Activated gamma-delta T cell treated with Interleukin-2 at 50 U/mL for 16 hours (primary cell): ENCODE measurements at places on chromosomes 1 and 21.

GRCh38 chr1:68347415-68347814 lies 102.3 kb downstream of the RPE65 start:
- no peak for DNase-seq

DNA sequence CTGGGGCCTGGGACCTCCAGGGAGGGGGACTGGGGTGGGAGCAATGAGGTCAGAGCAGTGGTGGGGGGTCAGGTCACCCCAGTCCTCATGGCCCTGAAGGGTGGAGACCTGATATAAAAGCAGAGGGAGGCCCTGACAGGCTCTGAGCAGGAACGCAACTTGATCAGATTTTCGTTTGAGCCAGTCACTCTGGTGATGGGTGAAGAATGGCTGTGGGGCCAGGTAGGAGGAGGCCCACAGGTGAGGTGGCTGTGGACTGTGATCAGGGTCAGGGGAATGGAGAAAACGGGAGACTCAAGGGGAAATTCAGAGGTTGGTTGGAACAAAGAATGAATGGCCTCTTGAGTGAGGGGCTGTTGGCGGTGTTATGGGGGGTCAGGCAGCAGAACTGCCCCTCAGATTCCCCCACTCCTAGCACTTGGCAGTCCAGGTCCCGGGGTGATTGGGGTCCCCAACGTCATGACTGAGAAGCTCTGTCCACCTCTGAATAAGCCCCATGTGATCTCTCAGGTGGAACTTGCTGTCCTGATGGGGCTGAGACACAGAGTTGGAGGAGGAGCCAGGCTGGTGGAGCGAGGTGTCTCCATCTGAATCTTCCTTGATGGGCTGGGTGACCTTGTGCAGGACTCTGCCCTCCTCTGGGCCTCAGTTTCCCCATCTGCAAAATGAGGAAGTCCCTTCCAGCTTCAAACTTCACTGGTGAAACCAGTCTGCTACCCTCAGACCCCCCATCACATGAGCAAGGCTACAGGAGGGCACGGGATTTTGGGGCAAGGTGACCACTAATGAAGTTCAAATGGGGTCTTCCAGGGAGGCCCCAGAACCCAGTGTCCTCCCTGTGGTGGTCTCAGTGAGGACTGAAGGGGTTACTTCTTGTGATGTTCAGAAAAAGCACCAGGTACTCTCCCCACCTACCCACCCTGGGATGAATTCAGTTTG lies 683.0 kb downstream of the MATN1 start:
- DNase-seq, result no peak

DNA sequence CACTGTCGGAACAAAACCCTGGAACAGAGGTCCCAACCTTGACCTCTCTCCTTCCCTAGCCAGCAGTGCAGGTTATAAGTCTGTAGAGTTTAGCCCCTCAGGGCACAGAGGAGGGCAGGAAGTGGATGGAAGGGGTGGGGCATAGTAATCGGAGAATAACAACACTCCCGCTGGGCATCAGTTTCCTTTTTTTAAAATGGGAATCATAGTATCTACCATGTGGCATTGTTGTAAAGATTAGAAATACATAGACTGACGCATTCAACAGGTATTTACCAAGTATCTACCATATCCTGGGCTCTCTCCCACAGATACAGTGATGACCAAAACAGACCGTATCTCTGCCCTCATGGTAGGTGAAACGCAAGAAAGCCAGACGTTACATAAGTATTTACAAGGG lies 24.9 kb upstream of the ATF3 start:
- DNase-seq, result no peak

DNA sequence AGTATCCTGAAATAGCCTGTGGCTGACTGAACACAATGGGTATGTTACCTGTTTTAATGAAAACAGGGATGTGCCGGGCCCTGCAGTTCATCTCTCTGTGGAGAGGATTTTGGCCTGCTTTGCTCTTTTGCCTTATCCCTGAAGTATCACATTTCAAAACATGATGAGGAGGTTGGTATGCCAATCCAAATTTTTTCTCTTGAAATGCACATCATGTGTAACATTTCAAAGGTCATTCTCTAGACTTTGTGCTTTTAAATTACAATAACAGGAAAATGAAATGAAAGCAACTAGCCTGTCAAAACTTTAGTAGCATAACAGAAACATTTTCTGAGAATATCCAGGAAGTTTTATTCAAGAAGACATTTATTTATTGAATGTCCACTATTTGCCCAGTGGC lies 118.9 kb downstream of the SLC44A5 start:
- DNase-seq, result no peak

DNA sequence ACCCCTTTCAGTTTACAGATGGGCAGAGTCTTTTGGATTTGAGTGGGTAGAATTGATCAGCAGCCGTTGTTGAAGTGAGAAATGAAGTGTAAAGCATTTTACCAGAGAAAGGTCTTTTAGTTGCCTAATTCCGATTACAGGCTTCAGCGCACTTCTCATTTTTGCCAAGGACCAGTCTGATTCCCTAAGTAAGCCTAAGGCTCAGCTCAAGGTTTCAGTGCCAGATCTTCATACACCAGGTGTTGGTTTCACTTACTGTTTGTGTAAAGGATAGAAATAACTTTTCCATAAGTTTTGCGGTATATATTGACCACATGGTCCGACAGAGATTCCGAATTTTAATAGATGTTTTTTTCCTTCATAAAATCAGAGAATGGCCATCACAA lies 83.9 kb upstream of the BMP8A start:
- DNase-seq, result no peak

DNA sequence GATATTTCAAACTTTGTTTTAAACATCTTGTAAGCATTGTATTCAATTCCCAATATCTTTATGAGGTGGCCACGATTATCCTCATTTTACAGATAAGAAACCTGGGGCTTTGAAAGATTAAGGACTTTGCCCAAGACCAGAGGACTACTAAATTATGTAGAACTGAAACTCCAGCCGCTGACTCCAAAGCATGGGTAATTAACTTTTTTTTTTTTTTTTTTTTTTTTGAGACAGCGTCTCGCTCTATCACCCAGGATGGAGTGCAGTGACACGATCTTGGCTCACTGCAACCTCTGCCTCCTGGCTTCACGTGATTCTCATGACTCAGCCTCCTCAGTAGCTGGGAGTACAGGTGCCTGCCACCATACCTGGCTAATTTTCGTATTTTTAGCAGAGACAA lies 68.7 kb downstream of the ALG14 start:
- DNase-seq, result no peak

DNA sequence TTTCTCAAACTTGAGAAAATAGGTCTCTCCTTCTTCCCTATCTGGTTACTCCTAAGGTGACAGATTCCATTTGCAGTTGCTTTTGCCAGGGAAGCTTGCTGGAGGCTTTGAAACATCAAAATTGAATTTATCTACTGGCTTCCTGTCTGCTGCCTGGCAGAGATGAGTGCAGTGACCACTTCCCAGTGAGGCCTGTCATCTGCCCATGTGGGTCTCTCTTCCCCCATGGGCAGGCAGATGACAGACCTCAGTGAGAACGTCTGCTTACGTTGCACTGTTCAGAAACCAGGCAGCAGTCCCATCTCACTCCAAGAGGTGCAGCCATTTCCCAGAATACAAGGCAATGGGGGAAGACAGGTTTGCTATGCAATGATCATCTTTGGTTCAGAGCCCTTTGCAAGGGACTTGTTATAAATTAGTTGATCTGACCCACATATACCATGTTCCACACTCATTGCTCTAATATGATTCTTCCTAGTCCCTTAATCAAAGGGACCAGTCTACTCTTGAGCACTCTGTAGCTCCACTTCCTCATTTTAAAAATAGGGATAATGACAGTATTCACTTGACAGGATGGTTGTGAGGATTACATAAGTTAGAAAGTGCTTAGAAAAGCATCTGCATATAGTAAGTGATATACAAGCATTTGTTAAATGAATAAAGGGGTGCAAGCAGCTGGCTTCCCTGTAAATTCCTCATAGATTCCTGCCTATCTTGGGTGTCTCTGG lies 10.6 kb downstream of the PGBD5 start:
- DNase-seq, result no peak

DNA sequence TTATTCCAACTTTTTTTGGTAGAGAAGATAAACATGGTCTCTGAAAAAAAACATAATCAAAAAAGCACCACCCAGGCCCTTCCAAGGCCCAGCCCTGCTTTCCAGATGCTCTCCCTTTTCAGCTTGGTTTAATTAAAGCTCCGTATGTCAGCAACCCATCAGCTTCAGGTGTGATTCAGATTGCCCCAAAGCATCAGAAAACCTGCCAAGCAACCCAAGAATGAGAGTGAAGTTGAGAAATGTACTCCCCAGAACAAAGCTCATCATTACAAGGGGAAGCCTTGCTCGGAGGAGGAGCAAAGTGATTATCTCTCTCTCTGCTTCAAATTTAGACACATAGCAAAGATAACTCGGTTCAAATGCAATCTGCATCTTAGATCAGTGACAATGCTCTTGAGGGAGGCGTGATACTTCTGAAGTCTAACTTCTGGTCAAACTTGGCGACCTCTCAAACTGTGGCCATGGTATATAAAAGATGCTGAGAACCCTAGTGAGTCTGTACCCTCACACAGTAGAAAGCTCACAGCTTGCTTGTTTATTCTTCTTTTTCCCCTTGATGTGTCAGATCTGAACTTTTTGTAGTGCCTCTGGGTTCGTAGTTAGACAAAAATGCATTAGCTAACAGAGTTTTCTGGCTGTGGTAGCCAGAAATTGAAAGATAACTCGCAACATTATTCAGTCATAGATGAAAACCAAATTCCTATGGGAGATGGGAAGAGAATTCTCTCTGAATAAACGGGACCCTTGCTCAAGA lies 63.3 kb upstream of the ZC3H11B start:
- no peak for DNase-seq
